ENCODE measurements at places on chromosomes 2 and 18. TPM values are rescaled to one million over a fixed set of nuclear protein-coding genes. Genes with fewer than 3 reads are reported as not detected.

Gene SPP2
- total RNA-seq, result not detected

DNA sequence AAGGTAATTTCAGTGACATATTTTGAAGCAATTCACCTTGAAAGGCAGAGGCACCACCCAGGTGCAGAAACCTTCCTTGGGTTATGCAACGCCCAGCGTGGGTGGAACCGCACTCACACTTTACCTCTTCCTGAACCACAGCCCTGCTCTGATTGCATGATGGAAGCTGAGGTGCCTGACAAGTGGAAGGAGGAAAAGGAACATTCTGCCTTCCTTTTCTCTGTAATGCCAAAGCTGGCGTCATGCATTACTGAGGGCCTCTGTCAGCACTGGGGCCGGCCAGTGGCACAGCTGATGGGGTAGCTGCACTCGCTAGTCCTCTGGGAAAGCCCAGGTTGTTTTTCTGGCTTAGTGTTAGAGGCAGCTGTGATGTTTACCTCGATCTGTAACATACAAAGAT, 266.5 kb downstream of the NEDD4L start:
- no peak for DNase-seq
- H3K36me3 ChIP-seq, result no peaks in the 10 kb centered on the region
- no peak overlapping the region for H3K4me3 ChIP-seq
- peaks cover 26% of the 10 kb centered on the region for H3K4me1 ChIP-seq

DNA sequence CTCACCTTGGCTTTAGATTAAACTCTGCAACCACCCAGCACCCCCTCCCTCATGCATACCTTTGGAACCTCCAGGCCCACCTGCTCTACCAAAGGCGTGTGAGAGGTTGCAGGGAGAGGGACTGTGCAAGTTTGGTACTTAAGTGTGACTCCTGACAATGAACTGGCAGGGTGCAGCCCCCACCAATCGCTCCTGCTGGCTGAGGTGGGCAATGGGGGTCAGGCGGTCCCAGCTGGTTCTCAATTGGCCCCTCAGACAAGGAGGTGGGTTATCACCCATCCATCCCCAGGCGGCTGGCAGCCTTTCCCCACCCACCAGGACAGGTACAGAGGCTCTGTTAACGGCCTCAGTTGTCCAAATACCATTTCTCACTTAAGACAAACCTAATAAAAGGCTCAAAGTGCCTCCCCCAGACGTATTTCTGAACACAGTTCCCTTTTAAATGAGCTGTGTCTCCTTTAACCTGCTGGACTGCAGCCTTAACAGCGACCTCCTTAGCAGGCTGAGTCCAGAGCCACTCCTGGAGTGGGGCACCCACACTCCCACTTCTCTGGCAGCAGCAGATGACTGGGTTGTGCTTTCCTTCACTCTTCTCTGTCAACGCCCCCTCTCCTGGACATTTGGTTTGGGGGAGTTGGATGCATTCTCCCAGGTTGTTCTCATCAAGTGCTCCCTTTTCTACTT, 169.2 kb upstream of the SMAD2 start:
- no peaks in the 10 kb centered on the region for H3K36me3 ChIP-seq
- no peaks in the 10 kb centered on the region for H3K4me1 ChIP-seq
- H3K27ac ChIP-seq, result no peak overlapping the region
- no peak overlapping the region for H3K4me3 ChIP-seq

DNA sequence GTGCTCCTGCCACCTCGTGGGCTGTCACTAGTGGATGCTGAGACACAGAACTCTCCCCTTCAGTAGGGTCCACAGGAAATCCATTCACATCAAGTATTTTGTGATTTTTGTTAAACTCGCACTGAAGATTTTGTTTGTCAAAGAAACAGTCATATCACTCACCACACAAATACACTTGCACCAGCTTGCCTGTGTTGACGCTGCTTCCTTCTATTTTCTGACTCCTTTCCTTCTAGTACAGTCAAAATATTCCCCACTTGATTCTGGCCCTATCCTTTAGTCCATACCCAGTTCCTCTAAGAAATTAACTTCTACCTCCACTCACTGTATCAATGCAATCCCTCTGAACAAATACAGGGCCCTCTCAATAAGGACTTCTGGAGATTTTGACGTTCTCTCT, 213.2 kb upstream of the ARL4C start:
- no peak overlapping the region for H3K4me3 ChIP-seq
- no peaks in the 10 kb centered on the region for H3K36me3 ChIP-seq
- DNase-seq, result no peak

DNA sequence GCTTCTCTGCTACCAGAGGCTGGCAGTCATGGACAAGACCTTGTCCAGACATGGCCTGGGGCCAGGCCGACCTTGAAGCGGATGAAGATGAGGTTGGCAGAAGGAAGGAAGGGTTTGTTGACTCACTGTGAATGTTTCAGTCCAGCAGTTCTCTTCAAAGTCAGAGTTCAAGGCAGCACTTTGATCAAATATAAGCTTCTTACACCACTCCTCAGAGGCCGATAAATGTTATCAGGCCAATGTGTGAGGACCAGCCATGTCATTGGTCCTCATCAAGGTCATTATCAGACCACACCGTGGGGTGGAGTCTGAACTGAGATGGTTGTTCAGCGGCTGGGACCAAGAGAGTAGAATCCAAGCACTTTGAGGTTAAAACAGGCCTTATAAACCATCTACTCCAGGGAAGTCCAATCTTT, 35.5 kb downstream of the QPCT start:
- H3K4me1 ChIP-seq, result peaks cover 43% of the 10 kb centered on the region
- H3K27ac ChIP-seq, result peak overlapping the region; percentile 18
- H3K27me3 ChIP-seq, result no peaks in the 10 kb centered on the region
- no peak for DNase-seq
- no peaks in the 10 kb centered on the region for H3K36me3 ChIP-seq

- peak overlapping the region; percentile 93 for H3K27ac ChIP-seq
- H3K36me3 ChIP-seq, result peaks cover 12% of the 10 kb centered on the region
- H3K27me3 ChIP-seq, result no peaks in the 10 kb centered on the region
These were observed 77.0 kb upstream of the SERTAD2 start for GRCh38 chr2:64730551-64731262.

- peak overlapping the region; percentile 5 for H3K27ac ChIP-seq
- peaks cover 8% of the 10 kb centered on the region for H3K4me1 ChIP-seq
- no peaks in the 10 kb centered on the region for H3K27me3 ChIP-seq
- H3K4me3 ChIP-seq, result no peak overlapping the region
- DNase-seq, result peak; percentile 49
These were observed 25.2 kb downstream of the IFIH1 start for GRCh38 chr2:162293122-162293786.

- no peaks in the 10 kb centered on the region for H3K36me3 ChIP-seq
- no peak overlapping the region for H3K4me3 ChIP-seq
- no peak for DNase-seq
- no peaks in the 10 kb centered on the region for H3K4me1 ChIP-seq
- peaks cover 20% of the 10 kb centered on the region for H3K27me3 ChIP-seq
These were observed 166.9 kb downstream of the CDCA7 start for GRCh38 chr2:173521450-173522192.

DNA sequence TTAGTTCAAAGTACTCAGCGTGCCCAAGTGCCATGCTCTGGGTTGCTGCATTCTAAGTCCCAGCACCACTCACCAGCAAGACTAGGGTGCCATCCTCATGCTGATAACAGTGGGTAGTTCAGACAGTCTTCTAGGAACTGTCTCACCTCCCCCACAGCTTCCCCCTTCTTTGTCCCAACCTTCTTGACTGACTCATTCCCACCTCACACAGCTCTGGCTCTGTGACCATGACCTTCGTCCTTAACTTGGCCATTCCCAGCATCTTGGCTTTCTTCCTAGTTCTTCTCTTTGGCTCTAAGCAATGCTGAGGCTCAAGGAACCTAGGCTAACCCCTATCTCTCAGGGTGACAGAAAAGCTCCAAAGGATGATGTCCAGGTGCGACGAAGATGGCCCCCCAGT, 20.0 kb upstream of the CXCR4 start:
- H3K4me3 ChIP-seq, result no peak overlapping the region
- H3K27ac ChIP-seq, result no peak overlapping the region
- H3K36me3 ChIP-seq, result no peaks in the 10 kb centered on the region
- no peaks in the 10 kb centered on the region for H3K27me3 ChIP-seq
- no peaks in the 10 kb centered on the region for H3K4me1 ChIP-seq

DNA sequence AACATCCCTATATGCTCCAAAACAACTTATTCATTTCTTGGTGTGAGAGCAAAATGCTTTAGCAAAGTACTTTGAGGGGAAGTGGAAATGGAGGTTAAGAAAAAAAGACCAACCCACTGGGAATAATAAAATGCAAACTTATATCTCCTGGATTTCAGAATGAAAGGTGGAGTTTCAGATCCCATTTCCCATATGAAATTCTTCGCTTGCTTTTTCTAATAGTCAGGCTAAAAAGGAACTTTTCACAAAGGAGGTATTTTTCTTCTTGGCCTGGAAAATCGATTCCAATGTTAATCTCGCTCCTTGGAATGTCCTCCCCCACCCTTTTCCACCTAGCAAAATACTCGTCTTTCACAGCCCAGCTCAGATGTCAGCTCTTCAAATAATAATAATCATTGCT, 360.9 kb downstream of the LPIN1 start:
- peaks cover 27% of the 10 kb centered on the region for H3K4me1 ChIP-seq
- H3K36me3 ChIP-seq, result no peaks in the 10 kb centered on the region
- DNase-seq, result no peak
- H3K27me3 ChIP-seq, result no peaks in the 10 kb centered on the region

- peak; percentile 71 for DNase-seq
- H3K36me3 ChIP-seq, result no peaks in the 10 kb centered on the region
- no peak overlapping the region for H3K4me3 ChIP-seq
- H3K27me3 ChIP-seq, result no peaks in the 10 kb centered on the region
These were observed 51.4 kb downstream of the KIF5C start for GRCh38 chr2:148926291-148926961.

DNA sequence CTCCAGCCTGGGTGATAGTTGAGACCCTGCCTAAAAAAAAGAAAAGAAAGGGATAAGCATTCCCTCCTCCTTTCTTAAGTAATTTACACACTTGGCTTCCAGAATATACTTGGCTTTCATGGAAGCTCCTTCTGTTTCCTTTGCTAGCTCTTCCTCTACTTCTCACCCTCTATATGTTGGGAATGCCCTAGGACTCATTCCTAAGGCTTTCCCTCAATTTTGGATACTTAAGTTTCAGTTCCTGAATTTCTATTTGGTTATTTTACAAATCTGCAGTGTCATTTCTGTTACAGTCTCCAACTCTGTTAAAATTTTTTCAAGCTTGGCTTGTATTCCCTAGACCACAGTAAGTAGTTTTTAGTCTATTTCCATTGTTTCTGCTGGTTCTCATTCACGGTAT, 23.6 kb downstream of the SP3 start:
- H3K27ac ChIP-seq, result peak overlapping the region; percentile 25
- H3K27me3 ChIP-seq, result no peaks in the 10 kb centered on the region
- no peaks in the 10 kb centered on the region for H3K36me3 ChIP-seq
- no peak overlapping the region for H3K4me3 ChIP-seq

DNA sequence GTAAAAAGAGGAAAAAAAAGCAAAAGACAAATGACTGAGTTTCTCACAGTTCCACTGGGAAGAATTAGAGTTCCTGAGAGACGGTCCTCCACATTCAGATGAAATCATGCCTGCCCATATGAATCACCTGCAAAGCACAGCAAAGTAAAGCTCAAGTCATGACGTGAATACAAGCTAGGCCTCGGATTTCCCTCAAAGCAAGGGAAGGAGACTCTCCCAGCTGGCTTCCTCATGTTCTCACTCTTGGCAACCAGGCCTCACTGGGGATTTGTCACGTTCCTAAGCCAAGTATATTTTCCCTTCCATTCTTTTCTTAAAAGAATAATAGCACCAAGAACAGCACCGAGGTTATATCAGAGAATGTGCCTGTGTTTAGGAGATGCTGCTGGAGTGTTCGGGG, 47.0 kb downstream of the CYP27C1 start:
- H3K36me3 ChIP-seq, result no peaks in the 10 kb centered on the region
- peak; percentile 96 for DNase-seq
- H3K27ac ChIP-seq, result peak overlapping the region; percentile 76

GRCh38 chr2:20617892-20618467, 32.9 kb downstream of the HS1BP3 start:
- H3K4me3 ChIP-seq, result no peak overlapping the region
- H3K4me1 ChIP-seq, result peaks cover 30% of the 10 kb centered on the region
- peak; percentile 99 for DNase-seq
- H3K27me3 ChIP-seq, result no peaks in the 10 kb centered on the region
- H3K27ac ChIP-seq, result peak overlapping the region; percentile 98
- H3K36me3 ChIP-seq, result no peaks in the 10 kb centered on the region

- no peaks in the 10 kb centered on the region for H3K4me1 ChIP-seq
- no peaks in the 10 kb centered on the region for H3K36me3 ChIP-seq
- H3K27ac ChIP-seq, result no peak overlapping the region
- no peak overlapping the region for H3K4me3 ChIP-seq
These were observed 98.4 kb downstream of the UNC80 start for GRCh38 chr2:209870067-209870466.

- no peak overlapping the region for H3K4me3 ChIP-seq
- H3K4me1 ChIP-seq, result no peaks in the 10 kb centered on the region
- no peaks in the 10 kb centered on the region for H3K27me3 ChIP-seq
- no peaks in the 10 kb centered on the region for H3K36me3 ChIP-seq
These were observed 7.3 kb upstream of the VAPA start for GRCh38 chr18:9906481-9906880.

Data from osteoblast (primary cell).